ENCODE measurements at places on chromosomes 2 and 18. TPM values are rescaled to one million over a fixed set of nuclear protein-coding genes. Genes with fewer than 3 reads are reported as not detected.

DNA sequence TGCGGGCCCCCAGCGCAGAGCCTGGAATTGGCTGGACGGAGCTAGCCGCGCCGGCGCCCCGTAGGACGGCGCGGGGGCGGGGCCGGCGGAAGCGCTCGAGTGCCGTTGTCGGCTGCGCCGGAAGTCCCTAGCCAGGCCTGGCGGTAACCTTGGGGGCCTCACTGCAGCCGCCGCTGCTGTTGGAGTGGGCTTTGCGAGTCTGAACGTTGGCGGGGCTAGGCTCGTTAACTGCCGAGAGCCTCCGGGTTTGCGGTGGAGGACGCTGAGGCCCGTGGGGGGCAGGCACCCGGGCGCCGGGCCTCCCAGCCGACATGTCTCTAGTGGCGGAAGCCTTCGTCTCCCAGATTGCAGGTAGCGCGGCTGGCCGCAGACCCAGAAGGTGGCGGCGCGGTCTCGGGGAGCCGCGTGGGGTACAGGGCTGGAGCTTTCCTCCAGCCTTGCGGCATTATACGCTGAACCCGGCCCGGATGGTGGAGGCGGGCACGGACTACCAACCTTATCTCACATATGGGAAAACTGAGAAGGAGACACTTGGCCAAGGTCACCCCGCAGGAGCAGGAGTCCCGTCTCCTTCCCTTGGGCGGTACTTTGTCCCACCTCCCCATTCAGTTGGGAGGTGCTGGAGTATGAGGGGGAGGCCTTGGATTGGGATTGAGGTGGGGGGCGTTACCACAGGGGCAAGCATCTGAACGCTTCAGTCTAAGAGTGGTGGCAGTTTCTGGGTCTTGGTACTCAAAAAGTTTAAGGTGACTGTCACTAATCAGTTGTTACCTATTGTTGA lies at the start of gene MTX2:
MTX2 (plus strand) TSS at position 124 of the 781 bp plus-strand sequence; CDS start at position 312, 188 bp downstream.
- no peaks in the 10 kb centered on the region for H3K36me3 ChIP-seq
- DNase-seq, result no peak
- H3K27me3 ChIP-seq, result peaks cover 6% of the 10 kb centered on the region
- peaks cover 17% of the 10 kb centered on the region for H3K4me1 ChIP-seq
- H3K27ac ChIP-seq, result peak within 1 kb of the TSS; percentile 92
- peak within 1 kb of the TSS; percentile 97 for H3K4me3 ChIP-seq

ZBTB14 gene
- 12.9 TPM for total RNA-seq

GRCh38 chr2:223970343-223971128 lies 13.3 kb downstream of the MRPL44 start:
- peaks cover 7% of the 10 kb centered on the region for H3K4me1 ChIP-seq
- DNase-seq, result no peak
- peaks cover 7% of the 10 kb centered on the region for H3K36me3 ChIP-seq

GRCh38 chr2:228283491-228284171 lies 102.1 kb upstream of the SPHKAP start:
- H3K36me3 ChIP-seq, result no peaks in the 10 kb centered on the region
- H3K4me3 ChIP-seq, result no peak overlapping the region
- DNase-seq, result no peak
- no peaks in the 10 kb centered on the region for H3K4me1 ChIP-seq
- no peaks in the 10 kb centered on the region for H3K27me3 ChIP-seq

DNA sequence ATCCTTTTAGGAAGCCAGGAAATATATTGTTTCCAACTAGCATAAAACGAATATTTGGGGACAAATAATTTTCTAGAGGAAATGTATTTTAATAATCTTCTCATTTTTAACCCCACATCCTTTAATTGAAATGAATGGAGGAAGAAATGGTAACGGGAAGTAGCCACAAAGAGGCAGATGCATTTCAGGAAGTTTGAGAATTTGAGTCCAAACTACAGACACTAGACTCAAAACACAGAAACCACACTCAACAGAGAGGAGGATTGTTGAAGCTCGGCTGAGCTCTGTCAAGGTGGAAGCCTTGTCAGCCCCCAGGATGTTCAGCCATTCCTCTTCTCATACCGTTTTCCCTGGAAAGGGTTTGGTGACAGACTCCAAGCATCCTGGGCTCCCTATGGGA lies 288.5 kb downstream of the NAPG start:
- H3K4me3 ChIP-seq, result no peak overlapping the region
- no peak for DNase-seq
- H3K4me1 ChIP-seq, result no peaks in the 10 kb centered on the region
- H3K27me3 ChIP-seq, result no peaks in the 10 kb centered on the region
- no peak overlapping the region for H3K27ac ChIP-seq

DNA sequence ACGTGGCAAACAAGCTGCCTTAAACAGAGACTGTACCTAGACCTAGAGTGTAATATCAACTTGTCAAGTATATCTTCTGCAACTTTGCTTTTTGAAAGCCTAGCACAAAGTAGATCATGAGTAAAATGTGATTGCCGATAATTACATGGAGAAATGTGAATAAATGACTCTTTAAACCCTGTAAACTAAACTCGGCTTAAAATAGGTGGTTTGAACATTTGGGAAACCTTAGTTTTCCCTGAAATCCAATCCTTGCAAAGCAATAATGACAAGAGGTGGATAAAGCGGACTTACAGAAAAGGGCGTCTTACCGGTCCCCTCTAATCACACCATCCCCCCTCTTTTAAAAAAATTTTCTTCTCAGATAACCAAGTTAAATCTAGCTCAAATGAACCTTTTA lies 549 bp upstream of the PSMD14 start:
- peaks cover 32% of the 10 kb centered on the region for H3K4me1 ChIP-seq
- H3K36me3 ChIP-seq, result peaks cover under 1% of the 10 kb centered on the region
- peak overlapping the region; percentile 91 for H3K4me3 ChIP-seq
- peak overlapping the region; percentile 99 for H3K27ac ChIP-seq

PLGLB2 gene
- total RNA-seq, result 6.5 TPM

GRCh38 chr2:14642499-14642898 lies 10.0 kb downstream of the LRATD1 start:
- DNase-seq, result no peak
- peaks cover 18% of the 10 kb centered on the region for H3K27me3 ChIP-seq
- no peak overlapping the region for H3K4me3 ChIP-seq
- H3K36me3 ChIP-seq, result no peaks in the 10 kb centered on the region
- no peaks in the 10 kb centered on the region for H3K4me1 ChIP-seq

Data from chondrocyte (in vitro differentiated cells).